ENCODE measurements at places on chromosomes 5 and 9. TPM values are rescaled to one million over a fixed set of nuclear protein-coding genes. Genes with fewer than 3 reads are reported as not detected.

RLN2 gene
- 0.70 TPM for polyA plus RNA-seq

NIPAL4 gene
- 1.0 TPM for polyA plus RNA-seq

KLF9 gene
- 5.3 TPM for polyA plus RNA-seq

NUDT2 gene
- polyA plus RNA-seq, result 40.8 TPM

PAEP gene
- 1.8 TPM for polyA plus RNA-seq

ARHGEF37 gene
- 3.1 TPM for polyA plus RNA-seq

ARL14EPL gene
- not detected for polyA plus RNA-seq

KIF3A gene
- polyA plus RNA-seq, result 12.6 TPM

LECT2 gene
- 12.3 TPM for polyA plus RNA-seq

INSL6 gene
- 0.41 TPM for polyA plus RNA-seq

FBLL1 gene
- polyA plus RNA-seq, result 1.2 TPM

GNA14 gene
- polyA plus RNA-seq, result 1.2 TPM

DNA sequence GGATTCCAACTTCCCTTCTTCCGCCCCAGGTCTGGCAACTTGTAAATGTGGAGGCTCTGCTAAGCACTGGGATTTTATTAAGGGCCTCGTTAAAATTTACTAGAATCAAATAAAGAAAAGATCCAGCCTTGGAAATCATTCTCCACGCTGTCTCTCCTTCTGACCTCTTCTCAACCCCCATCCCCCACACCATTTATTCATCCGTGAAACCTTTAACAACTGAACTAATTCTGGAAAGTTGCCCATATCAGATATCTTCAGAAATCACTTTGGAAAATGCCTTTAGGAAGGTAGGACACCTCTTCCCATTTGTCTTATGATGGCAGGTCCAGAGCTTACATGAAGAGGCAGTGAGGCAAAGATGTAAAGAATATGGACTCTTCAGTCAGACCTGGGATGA lies 288.5 kb downstream of the SLIT3 start:
- DNase-seq, result no peak

GRCh38 chr9:129436751-129437625 lies 183.9 kb downstream of the C9orf50 start:
- DNase-seq, result peak; percentile 90

DNA sequence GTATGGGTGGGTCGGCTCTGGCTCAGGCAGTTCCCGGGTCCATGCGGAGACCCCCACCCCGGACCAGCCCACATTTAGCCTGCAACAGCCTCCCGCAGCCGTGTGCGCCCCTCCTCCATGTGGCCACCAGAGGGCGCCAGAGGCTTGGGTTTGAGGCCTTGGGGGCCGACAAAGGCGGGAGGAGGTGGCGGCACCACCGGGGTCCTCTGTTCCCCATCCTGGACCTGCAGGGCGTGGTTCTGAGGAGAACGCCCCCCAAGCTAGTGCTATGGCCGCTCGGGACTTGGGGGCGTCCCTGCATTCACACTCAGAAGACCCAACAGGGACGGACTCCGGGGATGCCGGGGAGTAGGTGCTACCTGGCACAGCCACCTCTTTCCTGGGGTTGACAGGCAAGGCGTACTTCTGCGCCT lies 16.5 kb downstream of the ASS1 start:
- peak; percentile 79 for DNase-seq

DNA sequence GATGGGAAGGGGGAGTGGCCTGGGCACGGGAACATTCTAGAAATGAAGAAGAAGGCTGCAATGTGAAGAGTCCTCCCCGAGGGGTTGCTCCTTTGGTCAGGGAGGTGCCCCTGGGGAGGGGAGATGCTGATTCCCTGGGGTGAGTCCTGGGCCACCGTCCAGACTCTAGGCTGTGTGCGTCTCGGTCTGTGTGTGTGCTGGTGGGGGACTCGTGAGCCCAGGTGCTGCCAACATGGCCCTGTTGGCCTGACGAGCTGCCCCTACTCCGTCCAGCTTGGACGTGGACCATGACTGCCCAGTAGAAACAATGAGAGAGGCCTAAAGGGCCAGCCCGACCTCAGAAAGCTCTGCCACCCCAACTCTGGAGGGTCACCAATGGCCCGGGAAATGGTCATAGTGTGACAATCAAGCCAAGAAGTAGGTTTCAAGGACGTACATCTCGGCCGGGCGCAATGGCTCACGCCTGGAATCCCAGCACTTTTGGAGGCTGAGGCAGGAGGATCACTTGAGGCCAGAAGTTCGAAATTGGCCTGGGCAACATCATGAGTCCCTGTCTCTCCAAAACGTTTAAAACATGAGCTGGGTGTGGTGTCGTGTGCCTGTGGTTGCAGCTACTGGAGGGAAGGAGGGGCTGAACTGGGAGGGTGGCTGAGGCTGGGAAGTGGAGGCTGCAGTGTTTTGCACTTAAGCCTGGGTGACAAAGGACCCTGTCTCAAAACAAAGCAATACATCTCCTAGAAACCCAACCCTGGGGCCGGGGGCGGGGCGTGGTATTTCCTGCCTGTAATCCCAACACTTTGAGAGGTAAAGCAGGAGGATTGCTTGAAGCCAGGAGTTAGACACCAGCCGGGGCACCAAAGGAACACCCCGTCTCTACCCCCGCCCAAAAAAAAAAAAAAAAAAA lies 17.0 kb downstream of the LHX3 start:
- DNase-seq, result no peak

GRCh38 chr5:55597014-55597981 lies 62.5 kb upstream of the PLPP1 start:
- peak; percentile 67 for DNase-seq

GRCh38 chr5:118195211-118195610 lies 793.1 kb downstream of the DTWD2 start:
- no peak for DNase-seq

DNA sequence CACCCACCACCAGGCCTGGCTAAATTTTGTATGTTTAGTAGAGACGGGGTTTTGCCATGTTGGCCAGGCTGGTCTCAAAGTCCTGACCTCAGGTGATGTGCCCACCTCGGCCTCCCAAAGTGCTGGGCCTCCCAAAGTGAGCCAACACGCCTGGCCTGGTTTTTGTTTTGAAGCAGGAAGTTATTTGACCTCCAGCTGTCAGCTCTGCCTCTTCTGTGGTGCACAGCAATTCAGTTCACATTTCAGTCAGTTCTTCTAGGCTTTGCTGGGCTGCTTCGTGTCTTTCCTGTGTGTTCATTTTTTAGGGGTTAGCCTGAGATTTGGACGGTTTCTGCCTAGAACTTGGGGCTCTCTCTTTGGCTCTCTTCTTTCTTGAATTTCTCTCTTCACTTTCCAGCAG lies 8.9 kb downstream of the LCN1 start:
- no peak for DNase-seq

- DNase-seq, result no peak
Measured at GRCh38 chr9:120030847-120031246, 549.1 kb downstream of the CDK5RAP2 start.

- no peak for DNase-seq
Measured at GRCh38 chr5:79628276-79628675, 16.0 kb downstream of the TENT2 start.

DNA sequence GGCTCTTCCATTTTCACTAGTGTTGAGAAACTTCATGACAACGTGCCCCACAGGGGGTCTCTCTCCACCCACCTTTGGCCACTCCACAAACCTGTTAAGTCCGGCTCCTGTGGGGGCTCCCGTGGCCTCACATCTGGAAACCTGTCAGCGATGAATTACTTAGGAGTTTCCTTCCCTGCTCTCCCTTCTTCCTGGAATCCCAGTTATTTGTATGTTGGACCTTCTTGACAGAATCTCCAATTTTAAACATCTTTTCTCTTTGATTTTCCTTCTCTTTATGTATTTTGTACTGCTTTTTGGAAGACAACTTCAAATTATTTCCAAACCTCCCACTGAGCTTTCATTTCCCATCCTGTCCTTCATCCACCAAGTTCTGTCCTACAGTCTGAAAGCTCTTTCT lies 55.1 kb upstream of the NRARP start:
- no peak for DNase-seq

DNA sequence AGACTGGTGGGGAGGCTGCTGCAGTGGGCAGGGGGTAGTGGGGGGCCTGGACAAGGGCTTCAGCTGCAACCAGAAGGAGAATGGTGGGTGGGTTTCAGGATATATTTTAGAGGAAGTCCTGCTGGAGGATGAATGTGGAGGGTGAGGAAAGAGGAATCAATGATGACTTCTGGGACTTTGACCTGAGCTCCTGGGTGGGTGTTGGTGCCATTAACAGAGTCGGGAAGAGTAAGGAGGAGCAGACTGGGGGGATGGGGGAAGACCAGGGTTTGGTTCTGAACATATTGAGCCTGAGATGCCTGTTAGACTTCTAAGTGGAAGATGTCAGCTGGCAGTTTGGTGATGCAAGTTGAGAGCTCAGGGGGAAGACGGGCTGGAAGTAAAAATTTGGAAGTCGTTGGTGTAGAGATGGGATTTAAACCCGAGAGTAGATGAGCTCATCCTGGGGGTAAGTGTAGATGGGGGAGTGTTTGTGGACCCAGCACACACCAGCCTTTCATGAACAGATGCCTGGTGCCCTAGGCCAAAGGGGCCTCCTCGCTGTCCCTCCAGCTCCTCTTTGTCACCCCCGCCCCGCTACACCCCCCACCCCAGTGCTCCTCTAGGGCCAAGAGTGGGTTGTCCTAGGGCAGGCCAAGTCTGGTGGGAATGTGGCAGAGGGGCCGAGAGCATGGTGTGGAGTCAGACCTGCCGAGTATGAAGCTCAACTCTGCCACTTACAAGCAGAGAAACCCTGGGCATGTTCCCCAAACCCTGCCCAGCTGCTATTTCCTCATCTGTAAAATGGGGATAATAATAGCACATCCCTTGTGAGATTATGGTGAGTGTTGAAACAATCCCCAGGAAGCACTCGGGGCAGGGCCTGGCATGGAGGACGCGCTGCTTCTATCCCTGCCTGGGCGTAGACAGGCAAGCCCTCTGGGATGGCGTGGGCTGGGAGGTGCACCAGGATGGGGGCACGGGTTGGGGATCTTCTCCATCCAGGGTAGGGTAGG lies 4.0 kb downstream of the DNM1 start:
- DNase-seq, result peak; percentile 3

DNA sequence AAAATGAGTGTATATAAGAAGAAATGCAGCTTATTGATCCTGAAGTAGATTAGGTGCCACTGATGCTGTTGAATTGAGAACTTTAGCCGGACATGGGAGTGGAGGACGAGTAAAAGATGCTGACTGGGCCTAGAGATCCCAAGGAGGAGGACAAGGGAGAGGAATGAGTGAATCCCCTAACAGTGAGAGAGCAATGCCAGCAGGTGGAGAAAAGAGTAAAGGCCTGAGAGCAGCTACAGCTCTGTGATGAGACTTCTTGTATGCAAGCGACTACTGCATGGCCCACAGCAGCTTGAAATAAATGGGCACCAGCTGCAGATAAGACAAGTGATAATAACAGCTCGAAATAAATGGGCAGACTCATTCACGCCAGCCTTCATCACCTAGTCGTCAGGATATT lies 44.5 kb upstream of the JMY start:
- DNase-seq, result no peak

- no peak for DNase-seq
Measured at GRCh38 chr9:33868440-33868973, 51.5 kb downstream of the UBE2R2 start.

GRCh38 chr5:89071941-89072331 lies 189.0 kb upstream of the MEF2C start:
- no peak for DNase-seq

DNA sequence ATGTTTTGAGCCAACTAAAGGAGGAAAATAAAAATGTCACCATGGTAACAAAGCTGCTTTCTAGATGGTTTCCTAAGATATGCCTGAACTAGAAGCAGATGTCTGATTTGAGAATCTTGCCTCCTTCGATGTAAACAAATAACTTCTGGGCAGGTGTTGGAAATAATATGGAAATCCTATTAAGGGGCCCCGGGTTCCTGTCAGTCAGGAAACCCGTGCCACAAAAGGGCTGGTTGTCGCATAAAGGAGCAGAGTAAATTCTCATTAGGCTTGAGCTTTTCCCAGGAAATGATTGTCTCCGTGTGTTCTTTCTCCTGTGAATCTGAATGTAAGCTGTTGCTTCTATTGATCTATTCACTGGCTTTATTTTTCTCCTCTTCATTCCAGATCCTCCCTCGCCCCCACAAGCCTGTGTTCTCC lies 90.8 kb downstream of the TLE4 start:
- no peak for DNase-seq
